ENCODE measurements at places on chromosomes 2 and 18.
A peak's percentile ranks its signal among the peaks of the same experiment; 100 is the strongest.

DNA sequence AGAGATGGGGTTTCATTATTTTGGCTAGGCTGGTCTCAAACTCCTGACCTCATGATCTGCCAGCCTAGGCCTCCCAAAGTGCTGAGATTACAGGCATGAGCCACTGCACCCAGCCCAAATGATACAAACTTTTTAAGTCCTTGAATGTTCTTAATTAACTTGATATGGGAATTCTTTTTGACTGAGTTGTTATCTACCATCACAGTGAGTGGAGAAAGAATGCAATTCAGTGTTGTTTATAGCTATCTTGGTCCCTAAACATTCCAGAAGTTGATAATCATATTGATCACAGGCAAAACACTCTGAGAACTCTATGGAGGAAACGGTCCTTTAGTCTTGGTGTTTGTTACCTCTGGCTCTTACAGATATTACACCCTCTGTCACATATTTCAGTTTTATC is 1072.5 kb downstream of the SUCLG1 start:
- DNase-seq: no peak

DNA sequence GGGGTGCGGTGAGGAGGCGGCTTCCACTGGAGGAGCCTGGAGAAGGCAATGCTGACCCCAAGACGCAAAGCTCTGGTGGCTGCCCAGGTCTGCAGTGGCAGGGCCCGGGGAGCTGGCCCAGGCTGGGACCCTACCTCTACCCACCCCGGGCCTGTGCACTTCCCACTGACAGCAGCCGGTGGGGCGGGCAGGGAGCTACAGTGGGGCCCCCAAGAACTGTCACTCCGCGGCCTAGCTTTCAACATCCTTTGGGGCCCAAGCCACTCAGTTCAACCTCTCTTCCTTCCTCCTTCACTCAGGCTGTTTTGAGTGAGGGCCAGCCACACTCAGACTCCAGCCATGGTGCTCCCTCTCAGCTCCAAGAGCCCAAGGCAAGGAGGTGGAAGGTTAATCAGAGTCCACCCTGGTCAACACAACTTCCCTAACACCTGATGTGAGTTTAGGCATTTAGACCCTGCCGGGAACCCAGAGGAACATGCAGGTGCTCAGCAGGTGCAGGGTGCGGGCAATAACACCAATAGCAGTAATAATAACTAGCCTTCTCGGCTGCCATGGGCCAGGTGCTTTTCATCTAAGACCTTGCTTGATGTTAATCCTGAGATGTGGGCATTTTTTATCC is 93.6 kb downstream of the ZFP36L2 start:
- no peak for DNase-seq

- DNase-seq: peak; percentile 63
Observed at GRCh38 chr2:1758171-1758570, 13.9 kb upstream of the PXDN start.

DNA sequence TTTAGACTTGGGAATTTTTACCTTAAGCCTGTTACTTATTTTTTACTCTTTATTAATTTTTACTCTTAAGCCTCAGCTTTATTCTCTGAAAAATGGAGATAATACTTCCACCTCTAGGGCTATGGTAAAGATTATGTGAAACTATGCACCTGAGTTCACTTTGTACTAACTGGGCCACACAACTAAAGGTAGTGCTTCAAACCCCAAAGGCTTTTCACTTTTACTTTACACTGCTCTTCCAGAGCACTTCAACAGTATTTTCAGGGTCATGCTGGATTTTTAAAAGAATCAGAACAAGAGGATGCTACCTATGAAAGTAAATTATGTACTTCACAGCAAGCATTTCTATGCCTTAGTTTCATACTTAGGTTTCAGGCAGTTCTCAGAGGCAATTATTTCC is 27.8 kb downstream of the MEX3C start:
- no peak for DNase-seq

GRCh38 chr2:20611077-20611843 is 39.6 kb downstream of the HS1BP3 start:
- peak; percentile 92 for DNase-seq

GRCh38 chr2:43223521-43224001 is 2.8 kb downstream of the ZFP36L2 start:
- no peak for DNase-seq

DNA sequence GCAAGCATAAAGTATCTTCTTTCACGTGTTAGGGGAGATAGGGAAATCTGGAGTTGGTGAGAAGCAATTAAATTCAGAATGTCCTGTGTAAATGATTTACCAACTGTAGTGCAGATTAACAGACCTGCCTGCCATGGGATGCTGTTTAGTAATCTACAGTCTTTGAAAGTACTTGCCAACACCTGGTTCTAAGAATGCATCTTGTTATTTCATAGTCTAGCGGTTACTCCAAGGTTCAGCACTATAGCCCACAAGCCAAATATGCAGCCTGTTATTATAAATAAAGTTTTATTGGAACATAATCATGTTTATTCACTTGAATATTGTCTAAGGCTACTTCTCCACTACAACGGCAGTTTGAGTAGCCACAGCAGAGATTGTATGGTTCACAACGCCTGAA is 100.8 kb downstream of the OSBPL6 start:
- DNase-seq: no peak

- DNase-seq: no peak
Observed at GRCh38 chr2:23291239-23291638, 93.7 kb upstream of the KLHL29 start.

- DNase-seq: no peak
Observed at GRCh38 chr2:177260379-177260778, 4.1 kb downstream of the NFE2L2 start.

DNA sequence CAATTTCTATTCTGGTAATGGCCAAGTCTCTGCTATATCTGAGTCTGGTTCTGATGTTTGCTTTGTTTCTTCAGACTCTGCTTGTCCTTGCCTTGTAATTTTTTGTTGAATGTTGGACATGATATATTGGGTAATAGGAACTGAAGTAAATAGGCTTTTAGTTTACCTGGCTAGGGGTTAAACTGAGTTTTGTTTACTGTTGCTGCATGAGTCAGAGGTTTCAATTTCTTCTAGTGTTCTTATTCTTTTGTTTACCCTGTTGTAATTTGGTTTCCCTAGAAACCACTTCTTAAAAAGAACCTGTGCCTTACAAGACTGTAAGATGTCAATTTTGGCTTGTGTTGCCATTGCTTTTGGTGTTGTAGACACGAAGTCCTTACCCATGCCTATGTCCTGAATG is 285.0 kb upstream of the KCNH7 start:
- DNase-seq: no peak

DNA sequence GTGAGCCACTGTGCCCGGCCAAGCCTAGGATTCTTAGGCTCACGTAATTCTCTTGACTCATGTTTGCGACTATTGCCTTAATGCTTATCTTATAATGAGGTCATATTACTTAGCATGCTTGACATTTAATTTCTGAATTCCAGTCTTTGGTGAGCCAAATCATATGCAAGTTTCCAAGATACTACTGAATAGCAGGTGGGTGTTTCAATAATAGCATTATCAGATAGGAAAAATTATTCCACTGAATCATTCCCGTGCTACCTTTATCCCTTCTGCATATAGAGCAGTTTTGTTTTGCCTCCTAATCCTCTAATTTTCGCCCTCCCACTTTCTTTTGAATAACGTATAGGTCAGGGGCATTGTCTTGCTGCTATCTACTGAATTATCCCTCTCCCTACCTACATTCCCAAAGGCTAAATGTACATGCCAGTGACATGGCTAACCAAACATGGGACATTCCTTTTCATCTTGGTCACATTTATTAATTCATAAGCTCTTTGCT is 4.9 kb downstream of the DAW1 start:
- no peak for DNase-seq

- DNase-seq: no peak
Observed at GRCh38 chr2:66559672-66560071, 124.7 kb downstream of the MEIS1 start.

GRCh38 chr2:165456027-165456426 is 13.5 kb upstream of the CSRNP3 start:
- DNase-seq: no peak

DNA sequence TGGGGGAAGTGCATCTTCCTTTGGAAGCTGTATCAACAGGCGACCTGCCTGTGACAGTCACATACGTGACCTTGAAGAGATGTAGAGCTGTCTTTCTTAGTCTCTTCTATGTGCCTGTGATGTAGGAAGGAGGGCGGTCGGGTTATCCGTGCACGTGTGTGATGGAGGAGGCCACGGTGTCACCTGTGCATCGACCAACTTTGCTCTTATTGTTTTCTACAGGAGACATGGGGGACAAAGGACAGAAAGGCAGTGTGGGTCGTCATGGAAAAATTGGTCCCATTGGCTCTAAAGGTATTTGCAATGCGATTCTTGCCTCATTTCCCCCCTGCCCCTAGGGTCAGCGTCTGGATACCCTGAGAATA is 20.7 kb upstream of the ALLC start:
- DNase-seq: no peak

Data from right lung (tissue), 10 donors.